ENCODE measurements at places on chromosomes 4 and X.

DNA sequence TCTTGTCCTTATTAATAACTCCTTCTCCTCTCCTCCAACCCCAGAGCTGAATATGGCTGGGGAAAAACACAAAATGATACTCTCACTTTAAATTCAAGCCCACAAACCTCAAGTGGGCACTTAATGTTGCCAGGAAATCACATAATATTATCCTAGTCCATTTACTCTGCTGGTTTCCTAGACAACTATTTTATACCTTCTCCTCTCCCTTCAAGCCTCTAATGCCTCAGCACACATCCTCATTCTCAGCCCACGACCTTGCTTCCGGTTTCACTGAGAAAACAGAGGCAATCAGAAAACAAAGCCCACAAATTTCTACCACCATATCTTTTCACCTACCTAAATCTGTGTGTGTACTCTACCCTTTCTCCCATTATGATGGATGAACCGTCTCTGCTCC, 12.1 kb upstream of the CLCN5 start:
- DNase-seq: no peak

- no peak for DNase-seq
Measured at GRCh38 chr4:89029591-89029990, 27.4 kb downstream of the FAM13A start.

GRCh38 chrX:118717678-118718391, 9.6 kb upstream of the IL13RA1 start:
- DNase-seq: no peak

DNA sequence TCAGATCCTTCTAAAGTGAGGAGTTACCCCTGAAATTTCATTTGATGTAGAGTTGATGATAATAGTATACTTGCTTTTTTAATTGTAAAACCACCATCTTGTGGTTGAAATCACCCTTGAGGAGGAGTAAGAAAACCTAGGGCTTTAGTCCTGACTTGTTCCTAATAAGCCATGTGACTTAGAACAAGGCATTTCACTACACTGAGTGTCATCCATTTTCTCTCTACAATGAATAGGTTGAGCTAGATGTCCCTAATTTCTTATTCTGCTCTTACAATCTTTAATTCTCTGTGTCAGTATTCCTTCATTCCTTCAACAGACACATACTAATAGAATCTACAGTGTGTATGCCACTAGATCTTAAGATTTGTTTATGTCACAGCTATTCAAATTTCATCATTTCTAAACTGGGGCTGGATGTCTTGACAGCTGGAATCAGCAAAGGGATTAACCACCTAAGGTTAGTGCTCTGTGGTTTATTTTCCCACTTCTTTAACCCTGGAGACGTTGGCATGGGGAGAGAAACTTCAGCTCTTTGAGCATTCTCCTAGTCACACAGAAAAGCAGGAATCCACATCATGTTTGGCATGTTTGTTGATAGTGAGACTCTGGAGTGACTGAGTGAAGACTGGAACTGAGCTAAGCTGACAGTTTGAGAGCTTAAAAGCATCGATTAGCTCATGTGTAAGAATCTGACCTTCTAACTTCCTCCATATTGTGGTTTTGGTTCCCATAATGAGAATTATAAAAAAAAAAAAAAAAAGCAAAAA, 246.3 kb downstream of the NDST4 start:
- no peak for DNase-seq

DNA sequence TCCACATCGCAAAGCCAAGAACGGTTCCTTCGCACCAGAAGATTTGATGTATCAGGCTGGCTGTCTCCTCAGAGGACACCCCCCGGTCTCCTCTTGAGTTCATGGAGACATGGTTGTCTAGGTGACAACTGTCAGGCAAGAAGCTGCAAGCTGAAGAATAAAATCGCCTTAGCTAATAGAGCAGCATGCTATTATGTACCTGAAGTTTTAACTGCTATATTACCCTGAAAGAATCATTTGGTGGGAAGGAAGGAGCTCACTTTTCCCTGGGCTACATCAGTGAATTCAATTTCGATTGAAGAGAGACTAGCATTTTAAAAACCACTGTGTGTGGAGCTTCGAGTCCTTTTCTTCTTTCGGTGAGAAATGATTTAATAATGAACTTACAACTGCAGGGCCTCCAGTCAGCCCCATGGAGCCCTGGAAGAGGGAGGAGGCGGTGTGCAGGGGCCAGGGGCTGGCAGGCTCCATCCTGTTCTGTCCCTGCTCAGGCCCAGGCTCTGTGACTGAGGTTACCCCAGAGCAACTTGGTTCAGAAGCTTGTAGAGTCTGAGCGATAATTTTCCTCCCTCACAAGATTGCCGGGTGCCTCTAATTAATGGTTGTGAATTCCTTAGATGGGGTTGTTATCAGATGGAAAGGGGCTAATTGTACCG, 191.3 kb downstream of the MID1IP1 start:
- DNase-seq: no peak

- DNase-seq: no peak
Measured at GRCh38 chrX:126238220-126238619, 72.1 kb upstream of the DCAF12L2 start.

GRCh38 chrX:443536-444210, 57.0 kb upstream of the PPP2R3B start:
- no peak for DNase-seq

GRCh38 chr4:41215969-41216293, 1.6 kb upstream of the APBB2 start:
- no peak for DNase-seq

- DNase-seq: no peak
Measured at GRCh38 chr4:3936184-3936583, 170.0 kb downstream of the ADRA2C start.

GRCh38 chr4:123891881-123892280, 495.3 kb downstream of the SPRY1 start:
- DNase-seq: no peak

DNA sequence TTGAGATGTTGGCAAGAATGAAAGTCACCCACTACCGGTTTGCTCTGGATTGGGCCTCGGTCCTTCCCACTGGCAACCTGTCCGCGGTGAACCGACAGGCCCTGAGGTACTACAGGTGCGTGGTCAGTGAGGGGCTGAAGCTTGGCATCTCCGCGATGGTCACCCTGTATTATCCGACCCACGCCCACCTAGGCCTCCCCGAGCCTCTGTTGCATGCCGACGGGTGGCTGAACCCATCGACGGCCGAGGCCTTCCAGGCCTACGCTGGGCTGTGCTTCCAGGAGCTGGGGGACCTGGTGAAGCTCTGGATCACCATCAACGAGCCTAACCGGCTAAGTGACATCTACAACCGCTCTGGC, 12.3 kb downstream of the RPL9 start:
- DNase-seq: no peak

DNA sequence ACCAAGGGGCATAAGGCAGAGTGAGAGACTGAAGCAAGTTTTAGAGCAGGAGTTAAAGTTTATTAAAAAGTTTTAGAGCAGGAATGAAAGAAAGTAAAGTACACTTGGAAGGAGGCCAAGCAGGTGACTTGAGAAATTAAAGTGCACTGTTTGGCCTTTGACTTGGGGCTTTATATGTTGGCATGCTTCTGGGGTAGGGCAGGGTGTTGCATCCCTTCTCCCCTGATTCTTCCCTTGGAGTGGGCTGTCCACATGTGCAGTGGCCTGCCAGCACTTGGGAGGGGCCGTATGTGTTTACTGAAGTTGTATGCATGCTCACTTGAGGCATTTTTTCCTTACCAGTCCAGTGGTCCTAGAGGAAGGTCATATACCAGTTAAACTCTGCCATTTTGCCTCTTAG, 35.3 kb upstream of the GPR173 start:
- no peak for DNase-seq

- DNase-seq: no peak
Measured at GRCh38 chr4:147289181-147289580, 191.7 kb upstream of the EDNRA start.

DNA sequence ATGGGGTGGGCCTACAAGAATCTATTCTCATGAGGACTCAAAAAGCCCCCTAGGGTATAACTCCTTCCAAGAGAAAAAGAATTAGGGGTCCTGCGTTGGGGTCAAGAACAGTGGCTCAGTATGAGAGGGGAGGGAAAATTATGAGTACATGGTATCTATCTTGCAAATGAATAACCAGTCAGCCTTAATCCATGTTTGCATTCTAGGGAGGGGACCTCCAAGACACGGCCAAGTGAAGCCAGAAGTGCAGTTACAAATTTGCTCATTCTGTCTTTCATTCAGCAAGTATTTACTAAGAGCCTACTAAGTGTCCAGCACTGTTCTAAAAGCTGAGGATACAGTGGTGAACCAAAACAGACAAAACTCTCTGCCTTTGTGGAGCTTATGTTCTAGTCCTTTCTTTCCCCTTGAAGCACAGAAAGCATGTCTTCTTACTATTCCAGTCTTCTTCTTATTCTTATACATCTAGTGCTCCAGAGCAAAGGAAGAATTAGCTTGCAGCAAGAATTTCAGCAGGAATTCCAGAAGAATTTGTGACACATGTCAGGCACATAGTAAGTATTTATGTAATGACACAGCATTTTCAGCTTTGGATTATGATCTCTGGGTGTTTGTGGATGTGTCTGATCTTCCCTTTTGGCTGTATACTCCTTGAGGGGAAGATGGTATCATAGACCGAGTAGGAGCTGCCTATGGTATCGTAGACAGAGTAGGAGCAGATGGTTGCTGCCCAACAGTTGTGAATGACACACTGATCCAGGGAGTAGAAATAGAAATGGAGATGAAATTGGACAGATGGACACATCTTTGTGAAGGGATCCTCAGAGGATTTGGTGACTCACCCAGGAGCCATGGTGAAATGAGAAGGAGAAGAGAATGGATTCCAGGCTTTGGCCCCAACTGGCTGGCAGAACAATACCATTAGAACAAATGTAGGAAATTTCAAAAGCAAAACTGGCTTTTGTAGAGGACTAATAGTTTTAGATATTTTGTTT, 75.9 kb downstream of the COQ2 start:
- no peak for DNase-seq

- DNase-seq: no peak
Measured at GRCh38 chrX:10529344-10529743, 91.0 kb downstream of the MID1 start.

GRCh38 chr4:85302193-85302736, 172.7 kb upstream of the ARHGAP24 start:
- no peak for DNase-seq

DNA sequence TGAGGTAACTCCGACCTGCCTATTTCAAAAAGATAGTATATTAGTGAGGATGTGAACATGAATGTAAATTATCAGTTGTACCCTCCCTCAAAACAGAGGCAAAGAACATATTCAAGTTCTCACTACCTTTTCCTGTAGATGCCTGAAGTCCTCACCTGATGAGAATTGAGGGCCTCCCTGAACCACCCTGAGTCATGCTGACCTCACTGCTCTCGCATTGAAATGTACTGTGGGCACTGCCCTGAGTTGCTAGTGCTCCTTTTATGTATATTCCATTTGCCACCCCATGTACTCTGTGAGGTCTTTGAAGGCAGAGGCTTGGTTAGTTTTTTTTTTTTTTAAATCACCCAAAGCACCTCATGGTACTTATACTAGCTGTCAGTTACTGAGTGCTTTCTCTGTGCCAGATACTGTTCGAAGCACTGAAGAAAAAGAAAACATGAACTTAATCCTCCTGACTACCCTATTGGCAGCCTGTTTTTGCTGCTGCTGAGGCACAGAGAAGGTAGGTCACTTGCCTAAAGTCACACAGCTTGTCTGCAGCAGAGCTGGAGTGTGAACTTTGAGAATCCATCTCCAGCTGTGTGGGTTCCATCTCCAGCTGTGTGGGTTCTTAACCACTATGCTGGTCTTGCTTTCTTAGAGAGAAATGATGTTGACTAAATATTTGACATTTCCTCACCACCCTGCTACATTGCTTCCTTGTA, 253.1 kb upstream of the GPC4 start:
- no peak for DNase-seq

DNA sequence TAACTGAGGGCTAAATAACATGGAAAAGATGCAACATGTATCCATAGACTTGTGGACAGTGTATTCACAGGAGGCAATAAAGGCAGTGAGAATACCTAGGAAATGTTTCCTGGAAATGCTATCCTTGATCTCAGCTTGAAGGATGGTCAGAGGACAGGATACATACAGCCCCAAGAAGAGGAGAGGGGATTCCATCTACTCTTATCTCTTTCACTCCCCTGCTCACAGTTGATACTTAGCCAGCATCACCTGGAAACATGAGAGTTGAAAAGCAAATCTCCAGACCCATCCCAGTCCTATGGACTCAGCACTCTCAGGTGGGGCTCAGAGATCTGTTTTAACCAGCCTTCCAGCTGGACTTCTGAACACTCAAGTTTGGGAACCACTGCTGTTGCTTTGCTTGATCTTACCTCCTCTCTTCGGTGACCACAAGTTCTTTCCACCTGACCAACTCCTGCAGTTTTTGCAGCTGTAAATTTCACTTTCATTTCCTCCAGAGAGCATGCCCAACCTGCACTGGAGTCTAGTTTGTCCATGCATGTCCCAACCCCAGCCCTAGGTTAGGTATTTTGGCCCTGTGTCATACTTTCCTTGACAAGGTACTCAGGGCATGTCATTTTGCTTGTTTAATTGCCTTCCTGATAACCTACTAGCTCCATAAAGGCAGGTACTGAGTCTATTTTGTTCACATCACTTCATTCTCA, 10.4 kb downstream of the RELL1 start:
- DNase-seq: no peak

GRCh38 chr4:150224896-150225591, 146.8 kb downstream of the DCLK2 start:
- peak; percentile 99 for DNase-seq

DNA sequence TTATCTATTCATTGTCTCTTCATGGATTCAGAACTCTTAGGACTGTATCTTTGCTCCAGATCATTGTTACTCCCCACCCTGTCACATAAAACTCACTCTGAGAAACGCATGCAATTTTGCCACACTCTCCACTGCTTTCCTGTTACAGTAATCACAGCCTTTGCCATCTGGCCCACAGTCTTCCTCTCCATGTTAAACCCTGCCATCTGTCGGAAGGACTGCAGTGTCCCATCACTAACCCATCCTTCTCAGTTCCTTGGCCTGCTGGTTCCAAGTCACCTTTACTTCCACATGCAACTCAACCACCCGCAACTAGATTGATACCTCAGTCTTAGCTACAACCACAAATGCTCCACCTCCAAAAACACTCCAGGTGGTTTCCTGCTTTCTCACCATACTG, 308.7 kb upstream of the FAM241A start:
- DNase-seq: no peak

GRCh38 chr4:121594796-121595526, 101.8 kb downstream of the ANXA5 start:
- peak; percentile 13 for DNase-seq

DNA sequence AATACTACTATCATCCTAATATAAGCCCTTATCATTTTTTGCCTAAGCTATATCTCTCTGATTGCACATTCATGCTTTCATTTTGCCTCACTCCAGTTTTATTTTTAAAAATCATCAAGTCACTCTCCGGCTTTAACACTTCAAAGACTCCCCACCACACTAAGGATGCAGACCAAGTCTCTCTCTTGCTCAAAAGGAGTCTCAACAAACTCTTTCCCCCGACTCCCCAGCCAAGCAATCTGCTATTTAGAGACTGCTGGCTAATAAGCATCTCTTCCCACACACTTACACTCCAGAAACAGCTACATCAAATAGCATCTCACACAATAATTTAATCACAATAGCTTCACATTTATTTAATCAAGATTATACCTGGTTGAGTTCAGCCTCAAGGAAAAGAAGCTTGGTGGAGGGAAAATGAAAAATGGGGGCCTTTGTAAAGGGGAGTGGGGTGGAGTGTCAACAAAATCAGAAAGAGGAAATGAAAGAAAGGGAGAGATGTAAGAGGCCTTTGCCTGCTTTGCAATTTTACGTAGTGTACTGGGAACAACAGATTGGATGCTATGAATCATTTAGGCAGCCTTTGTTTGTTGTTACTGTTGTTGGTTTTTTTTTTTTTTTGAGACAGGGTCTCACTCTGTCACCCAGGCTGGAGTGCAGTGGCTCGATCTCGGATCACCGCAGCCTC, 104.1 kb upstream of the MCF2 start:
- no peak for DNase-seq

Measured in astrocyte of the spinal cord (primary cell).